ENCODE measurements at places on chromosomes 13 and 19.

GRCh38 chr13:65917731-65918130 lies 1312.4 kb downstream of the PCDH9 start:
- no peak for DNase-seq

DNA sequence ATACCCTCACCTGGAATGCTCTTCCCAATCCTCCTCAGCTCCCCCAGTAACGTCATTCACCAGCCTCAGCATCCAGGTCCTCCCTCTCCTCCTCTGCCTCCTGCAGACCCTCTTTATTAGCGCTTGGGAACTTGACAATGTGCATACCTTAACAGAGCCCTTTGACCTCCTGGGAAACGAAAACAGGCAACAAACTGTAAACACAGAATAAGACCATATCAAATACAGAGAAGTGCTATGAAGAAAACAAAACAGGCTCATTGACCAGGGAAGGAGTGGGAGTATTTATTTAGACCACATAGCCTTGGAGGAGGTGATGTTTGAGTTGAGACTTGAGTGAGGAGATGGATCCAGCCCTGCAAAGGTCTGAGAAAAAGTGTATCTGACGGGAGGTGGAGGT lies 107.9 kb upstream of the SLC7A1 start:
- no peak for DNase-seq

DNA sequence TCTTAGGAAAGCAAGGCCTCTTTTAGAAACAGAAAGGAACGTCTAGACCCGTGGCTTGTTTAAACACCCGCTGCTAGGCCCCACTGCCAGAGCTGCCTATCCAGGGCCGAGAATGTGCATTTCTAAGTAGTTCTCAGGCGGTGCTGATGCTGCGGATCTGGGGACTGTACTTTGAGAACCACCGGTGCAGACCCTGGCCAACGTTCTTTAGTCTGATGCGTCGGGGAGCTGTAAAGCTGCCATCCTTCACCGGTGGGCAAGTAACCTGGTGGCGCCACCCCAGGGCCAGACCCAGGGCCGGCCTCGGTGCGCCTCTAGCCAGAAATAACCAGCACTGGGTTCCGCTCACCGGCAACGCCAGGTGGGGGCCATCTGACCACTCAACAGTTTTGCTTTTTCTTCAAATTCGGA lies 47.1 kb downstream of the TGDS start:
- DNase-seq, result peak; percentile 33

DNA sequence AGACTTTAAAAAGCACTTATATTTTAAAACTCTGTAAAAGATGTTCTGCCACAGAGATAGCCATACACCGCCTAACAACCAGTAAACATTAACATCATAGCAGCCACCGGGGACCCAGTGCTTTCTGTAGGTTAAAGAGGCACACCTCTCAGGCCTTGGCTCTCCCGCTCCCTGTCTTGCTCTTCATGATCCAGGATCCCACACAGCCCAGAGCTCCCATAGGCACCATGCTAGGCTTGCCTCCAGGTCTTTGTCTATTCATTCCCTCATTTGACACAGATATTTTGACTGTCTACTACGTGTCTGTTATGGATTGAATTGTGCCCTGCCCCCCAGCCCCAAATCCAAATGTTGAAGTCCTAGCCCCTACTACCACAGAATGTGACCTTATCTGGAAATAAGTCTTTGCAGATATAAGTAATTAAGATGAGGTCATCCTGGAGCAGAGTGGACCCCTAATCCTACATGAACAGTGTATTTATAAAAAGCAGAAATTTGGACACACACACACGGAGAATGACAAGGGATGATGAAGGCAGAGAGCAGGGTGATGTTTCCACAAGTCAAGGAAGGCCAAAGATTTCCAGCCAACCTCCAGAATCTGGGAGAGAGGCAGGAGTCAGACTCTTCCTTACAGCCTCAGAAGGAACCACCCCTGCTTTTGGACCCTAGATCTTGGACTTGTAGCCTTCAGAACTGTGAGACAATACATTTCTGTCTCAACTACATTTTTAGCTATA lies 272.6 kb downstream of the DNAJC15 start:
- DNase-seq, result no peak

DNA sequence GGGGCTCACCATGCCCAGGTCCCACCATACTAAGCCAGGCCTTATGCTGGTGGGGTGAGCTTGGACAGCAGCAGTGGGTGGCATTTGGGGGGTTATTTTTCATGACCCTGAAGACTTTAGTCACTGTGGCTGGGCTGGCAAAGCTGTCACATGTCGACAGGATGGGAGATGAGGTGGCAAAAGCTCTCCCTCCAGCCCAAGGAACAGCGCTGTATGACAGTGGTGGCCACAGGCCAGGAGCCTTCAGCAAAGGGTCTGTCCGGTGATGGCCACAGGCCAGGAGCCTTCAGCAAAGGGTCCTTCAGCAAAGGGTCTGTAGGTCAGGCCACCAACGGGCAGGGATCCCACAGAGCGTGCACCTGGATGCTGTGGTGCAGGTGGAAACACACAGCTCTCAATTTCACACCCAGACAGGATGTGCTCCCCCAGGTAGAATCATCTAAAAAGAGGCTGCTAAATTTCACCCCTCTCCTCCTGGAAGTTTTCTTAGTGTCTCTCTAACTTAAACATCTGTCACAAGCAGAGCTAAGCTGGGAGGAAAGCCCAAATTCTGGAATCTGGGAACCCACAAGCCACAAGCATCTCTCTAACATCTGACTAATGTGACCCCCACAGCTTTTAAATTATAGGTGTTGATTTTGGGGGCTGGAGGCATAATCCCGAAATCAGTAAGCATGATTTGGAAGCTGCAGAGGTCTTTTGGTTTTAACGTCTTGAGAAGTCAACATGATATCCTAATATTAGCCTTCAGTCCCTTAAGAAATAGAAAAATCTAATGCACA lies 23.0 kb downstream of the COL4A1 start:
- DNase-seq, result no peak
